Activated effector memory CD4-positive, alpha-beta T cell treated with anti-CD3 and anti-CD28 coated beads, Interleukin-2, amount 50 U/mL, for 16 hours (primary cell): ENCODE measurements at places on chromosomes 13 and 19.
A peak's percentile ranks its signal among the peaks of the same experiment; 100 is the strongest.

DNA sequence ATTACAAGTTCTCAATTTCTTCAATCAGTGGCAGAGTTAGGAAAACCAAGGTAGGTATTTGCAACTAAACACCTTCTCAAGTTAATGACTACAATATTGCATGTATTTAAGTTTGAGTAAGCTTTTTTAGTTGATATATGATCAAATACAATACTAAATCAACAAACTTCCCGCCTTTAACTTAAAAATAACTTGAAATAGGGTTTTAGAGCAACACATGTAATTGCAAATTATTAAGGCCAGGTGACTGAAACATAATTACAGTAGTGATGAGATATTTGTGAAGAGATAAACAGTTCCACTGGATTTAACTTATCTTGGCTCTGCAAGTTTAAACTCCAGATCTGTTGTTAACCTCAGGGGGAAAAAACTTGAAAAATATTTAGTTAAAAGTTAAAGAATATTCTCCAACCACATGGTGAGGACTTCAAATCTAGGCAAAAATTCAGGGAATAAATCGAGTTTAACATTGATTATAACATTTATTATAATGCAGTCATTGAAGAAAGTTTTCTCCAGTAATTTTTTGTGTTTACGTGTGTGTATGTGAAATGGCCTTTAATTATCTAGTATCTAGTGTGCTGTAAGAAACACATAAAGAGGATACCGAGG lies 3.6 kb downstream of the DACH1 start:
- no peak for DNase-seq

DNA sequence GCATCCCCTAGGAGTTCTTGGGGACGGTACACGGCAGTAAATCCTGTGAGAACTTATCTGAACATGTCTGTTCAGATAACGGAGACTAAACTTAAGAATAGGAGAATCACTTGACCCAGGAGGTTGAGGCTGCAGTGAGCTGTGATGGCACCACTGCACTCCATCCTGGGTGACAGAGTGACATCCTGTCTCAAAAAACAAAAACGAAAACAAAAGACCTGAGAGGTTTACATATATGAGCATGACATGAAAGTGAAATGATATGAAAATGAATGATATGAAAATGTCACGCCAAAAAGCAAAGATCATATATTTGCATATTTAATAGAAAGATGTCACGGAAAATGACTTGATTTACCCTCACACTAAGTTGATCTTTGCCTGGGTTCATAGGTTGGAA lies 5.8 kb downstream of the ZNF175 start:
- no peak for DNase-seq

- DNase-seq = peak; percentile 65
Measured at GRCh38 chr19:14412324-14412995, 6.7 kb downstream of the DDX39A start.

DNA sequence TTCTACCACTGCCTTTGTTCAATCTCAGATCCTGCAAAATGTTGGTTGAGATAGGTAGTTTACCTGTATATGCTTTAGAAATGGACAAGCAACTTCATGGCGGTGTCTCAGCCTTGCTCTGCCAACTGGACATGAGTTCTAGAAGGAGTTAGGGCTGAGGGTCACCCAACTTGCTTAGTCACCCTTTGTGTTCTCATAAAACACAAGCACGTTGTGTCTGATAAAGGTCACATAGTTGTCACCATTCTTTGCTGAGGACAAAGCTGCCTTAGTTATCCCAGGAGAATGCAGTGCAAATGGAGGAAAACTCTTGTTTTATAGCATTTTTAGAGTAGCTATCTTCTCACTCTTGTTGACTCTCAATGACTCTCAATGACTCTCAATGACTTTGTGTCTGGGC lies 218.4 kb upstream of the TMTC4 start:
- DNase-seq = no peak

DNA sequence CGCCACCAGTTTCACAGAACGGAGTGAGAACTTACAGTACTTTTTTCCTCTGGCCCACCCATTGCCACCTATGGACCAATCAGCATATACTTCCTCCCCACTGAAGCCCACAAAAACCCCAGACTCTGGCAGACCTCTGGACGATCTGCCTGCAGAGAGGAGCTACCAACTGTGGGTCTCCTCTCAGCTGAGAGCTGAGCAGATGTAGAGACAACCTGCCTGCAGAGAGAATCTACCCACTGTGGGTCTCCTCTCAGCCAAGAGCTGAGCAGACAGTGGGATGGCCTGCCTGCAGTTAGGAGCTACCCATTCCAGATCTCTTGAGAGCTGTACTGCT lies 69.7 kb downstream of the PIBF1 start:
- no peak for DNase-seq

DNA sequence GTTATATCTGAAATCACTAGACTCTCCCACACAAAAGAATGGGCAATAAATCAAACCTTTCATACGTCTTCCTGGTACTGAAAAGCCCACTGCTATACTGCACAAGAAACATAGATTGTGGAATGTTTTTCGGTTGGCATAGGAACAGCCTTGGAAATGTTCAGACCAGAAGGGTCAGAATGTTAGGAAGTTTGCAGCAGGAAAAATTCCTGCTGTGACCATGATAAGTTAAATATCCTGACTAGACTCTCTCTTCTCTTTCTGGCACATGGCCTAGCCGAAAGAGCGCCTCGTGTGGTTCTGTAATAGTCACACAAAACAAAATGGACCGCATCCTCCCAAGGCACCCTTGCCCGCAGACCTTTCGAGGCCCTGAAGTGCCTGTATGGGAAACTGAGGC lies 427.2 kb downstream of the COG6 start:
- no peak for DNase-seq

DNA sequence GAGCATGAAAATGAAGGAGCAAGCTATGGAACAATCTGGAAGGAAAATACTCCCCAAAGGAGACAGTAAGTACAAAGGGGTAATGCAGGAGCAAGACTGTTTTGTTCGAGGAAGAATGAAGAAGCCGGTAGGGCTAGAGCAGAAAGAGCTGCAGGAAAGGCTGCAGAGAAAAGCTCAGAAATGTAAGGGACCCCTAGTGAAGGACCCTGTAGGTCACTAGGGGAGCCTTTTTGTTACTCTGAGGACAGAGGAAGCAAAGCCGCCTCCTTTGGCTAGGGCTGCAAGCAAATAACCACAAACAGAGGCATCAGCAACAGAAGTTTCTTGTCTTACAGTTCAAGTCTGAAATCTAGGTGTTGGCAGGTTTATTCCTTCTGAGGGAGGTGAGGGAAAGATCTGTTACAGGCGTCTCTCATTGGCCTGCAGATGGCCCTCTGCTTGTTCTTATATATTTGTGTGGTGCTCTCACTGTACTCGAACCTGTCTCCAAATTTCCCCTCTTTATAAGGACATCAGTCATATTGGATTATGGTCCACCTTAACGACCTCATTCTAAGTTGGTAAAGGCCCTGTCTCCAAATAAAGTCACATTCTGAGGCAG lies 362.3 kb downstream of the COG6 start:
- DNase-seq = no peak

GRCh38 chr13:64640002-64640401 lies 2590.1 kb downstream of the PCDH9 start:
- no peak for DNase-seq
